ENCODE measurements at places on chromosomes 13 and 19.

DNA sequence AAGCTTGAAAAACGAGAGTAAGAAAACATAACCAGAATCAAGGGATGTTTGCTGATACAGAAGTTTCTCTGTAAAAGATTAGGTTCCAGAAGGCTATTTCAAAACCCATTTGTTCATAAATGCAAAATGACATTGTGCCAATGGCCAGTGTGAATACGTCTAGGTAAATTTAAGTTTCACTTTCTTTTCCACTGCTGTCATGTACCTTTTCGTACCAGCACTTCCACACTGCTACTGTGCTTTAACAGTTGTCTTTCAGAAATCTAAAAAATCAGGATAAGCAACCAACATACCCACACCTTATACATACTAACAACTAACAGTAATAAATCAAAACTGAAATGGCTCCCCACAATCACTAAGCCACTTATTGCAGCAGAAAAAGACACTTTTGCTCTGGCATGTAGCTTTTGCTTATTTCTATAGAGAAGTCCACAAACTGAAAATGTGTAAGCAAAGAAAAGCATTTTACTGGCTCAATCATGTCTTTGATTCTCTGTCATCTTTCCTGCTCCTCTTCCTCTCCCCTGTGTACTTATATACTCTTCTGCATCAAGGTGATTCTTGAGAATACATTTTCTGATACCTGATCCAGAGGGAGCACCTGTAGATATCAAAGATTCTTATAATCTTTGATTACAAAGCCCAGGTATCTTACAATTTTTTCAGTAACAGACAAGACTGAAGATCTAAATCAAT lies 34.3 kb downstream of the ELF1 start:
- DNase-seq: no peak

DNA sequence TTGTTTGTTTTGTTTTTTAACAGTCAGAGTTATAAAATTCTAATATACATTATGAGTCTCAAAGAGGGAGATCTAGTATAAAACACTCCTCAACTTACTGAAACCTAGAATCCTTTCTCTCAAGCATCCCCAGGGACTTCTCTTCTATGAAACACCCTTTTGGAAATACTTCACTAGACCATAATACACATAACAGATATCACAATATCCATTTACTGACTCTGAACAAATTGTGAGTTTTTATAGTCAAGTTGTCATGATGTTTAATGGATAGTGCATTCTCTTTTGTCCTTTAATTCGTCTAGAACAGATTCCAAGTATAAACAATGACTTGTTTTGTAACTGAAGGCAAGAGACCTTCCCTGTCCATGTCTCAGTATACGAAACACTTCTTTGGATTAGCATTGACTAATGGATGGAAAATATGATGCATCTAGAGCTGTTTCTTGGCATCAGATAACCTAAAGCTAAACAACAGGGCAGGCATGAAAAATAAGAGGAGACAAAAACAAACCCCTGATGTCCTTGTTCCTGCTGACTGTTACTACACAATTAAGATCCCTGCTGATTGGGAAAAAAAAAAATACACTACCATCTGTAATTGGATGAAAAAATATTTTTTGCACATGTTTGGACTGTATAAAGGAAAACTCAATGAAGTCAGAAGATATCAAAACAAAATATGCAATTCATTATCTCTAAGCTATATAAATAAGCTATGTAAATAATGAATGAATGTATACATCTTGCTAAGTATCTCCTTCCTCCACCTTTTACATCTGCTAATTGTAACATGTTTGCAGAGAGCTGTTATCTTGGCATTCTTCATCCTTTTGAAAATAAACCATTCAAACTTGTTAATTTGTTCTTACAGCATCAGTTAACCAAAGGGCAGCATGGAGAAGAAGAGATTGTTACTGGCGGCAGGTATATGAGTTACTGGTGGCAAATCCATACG lies 214.2 kb downstream of the LACC1 start:
- no peak for DNase-seq

- DNase-seq: no peak
Measured at GRCh38 chr13:52713894-52714293, 25.7 kb downstream of the CNMD start.

DNA sequence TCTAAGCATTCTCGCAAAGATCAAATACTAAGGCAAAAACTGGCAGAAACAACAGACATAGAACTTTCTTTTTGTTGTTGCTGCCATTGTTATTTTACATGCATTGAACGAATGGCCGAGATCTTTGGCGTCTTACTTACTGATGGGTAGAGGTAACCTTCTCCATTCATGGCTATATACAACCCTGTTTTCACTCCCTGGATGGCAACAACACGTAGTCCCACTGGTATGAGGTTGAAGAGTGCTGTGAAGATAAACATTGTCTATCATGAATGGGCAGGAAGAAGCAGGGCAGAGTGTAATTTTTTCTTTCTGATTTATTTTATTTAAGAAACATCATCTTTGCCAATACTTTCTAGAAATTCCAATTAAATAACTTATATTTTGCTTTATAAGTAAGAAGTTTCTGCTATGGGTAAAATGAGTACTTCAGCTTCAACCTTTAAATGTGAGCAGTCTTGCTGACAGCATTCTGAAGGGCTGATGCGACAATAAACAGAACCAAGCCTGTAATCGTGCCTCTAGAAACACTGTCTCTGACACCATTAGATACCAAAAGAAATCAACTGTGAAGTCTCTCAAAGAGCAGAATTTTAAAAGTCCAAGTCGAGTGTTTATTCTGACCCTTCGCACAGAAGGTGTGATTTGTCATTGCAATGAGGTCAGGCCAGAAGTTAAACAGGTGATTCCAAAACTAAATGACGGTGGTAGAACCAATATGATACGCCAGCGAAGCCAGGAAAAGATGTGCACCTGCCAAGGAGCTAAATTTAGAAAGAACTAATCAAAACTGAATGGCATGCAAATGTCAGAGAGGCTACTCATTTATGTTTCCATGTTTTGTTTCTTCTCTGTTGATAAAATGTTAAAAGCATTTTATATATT lies 416.4 kb downstream of the ITGBL1 start:
- no peak for DNase-seq

GRCh38 chr19:47100290-47100689 lies 13.3 kb downstream of the ZC3H4 start:
- DNase-seq: no peak

DNA sequence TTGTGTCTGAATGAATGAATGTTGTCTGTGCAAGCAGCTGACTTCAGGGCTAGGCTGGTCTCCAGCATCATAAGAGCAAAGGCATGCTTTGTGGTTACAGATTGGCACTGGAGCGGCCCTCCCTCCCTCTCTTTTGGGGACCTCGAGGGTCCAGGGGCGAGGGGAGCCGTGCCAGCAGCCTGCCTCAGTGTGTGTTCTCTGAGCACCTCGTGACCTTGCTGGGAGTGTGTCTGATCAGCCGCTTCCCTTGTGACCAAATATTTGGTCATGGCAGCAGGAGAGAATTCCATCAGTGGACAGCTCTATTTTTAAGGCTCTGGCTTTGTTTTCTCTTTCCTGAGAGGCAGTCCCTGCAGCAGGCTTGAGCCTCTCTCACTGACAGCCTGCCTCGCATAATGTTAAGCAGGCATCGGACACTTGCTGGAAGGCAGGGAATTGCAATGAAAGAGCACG lies 329.7 kb downstream of the UQCRFS1 start:
- DNase-seq: no peak

GRCh38 chr13:103638706-103639105 lies 572.5 kb upstream of the SLC10A2 start:
- no peak for DNase-seq
